H4 (cell line): ENCODE measurements at places on chromosomes 2 and 18.

DNA sequence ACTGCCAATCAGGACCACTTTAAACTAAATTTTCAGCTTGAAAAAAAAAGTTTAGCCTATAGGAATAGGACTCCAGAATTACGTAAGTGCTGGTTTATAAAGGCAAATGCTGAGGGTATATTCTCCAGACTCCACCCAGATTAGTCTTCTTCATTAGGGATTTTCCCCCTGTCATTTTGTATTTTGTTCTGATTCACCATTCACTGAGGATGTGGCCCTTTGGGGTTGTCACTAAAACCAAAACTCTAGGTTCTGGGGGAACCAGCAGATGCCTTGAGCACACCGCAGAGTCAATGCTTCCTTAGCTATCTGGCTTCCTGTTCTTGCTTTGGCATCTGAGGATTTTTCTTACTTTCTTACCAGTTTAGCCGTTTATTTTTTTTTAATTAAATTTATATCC is 10.5 kb downstream of the SCYGR4 start:
- DNase-seq = no peak

DNA sequence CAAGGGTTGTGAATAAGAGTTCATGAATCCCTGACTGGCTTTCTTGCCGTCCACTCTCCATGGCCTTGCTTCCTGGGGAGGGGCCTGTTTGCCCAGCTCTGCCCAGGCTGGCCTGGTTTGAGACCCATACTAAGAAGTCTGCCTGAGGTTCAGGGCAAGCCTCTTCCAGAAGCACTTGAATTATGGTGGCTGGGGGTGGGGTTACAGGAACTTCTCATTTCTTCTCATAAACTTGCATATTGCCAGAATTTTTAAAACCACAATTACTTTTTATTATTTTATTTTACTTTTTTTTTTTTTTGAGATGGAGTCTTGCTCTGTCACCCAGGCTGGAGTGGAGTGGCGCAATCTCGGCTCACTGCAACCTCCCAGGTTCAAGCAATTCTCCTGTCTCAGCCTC is 42.0 kb downstream of the GORASP2 start:
- DNase-seq = no peak

DNA sequence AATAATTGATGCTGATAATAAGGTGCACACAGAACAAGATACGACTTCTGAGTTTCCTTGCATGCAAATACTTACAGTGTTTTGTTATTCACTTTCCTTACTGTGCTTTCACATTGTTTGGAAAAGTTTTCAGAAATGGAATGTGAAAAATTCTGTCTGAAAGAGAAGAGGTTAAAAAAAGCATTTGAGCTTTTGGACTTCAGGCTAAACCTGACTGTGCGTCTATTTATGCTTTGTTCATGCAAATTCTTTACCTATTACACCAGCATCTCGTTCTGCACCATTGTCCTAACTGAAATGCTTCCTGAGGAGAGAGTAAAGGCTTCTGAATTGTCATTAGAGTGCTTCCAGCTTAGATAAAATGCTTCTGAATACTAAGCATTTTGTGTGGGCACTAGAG is 61.4 kb downstream of the LHCGR start:
- DNase-seq = no peak

- no peak for DNase-seq
These were observed 8.6 kb downstream of the RBFA start for GRCh38 chr18:80042785-80043184.
